Posterior cingulate gyrus (tissue), 11 donors: ENCODE measurements at places on chromosomes 2 and 18.

- DNase-seq: no peak
Measured at GRCh38 chr2:6730649-6731532, 134.8 kb downstream of the CMPK2 start.

GRCh38 chr2:96737831-96738230 is 2.0 kb downstream of the LMAN2L start:
- DNase-seq: no peak

DNA sequence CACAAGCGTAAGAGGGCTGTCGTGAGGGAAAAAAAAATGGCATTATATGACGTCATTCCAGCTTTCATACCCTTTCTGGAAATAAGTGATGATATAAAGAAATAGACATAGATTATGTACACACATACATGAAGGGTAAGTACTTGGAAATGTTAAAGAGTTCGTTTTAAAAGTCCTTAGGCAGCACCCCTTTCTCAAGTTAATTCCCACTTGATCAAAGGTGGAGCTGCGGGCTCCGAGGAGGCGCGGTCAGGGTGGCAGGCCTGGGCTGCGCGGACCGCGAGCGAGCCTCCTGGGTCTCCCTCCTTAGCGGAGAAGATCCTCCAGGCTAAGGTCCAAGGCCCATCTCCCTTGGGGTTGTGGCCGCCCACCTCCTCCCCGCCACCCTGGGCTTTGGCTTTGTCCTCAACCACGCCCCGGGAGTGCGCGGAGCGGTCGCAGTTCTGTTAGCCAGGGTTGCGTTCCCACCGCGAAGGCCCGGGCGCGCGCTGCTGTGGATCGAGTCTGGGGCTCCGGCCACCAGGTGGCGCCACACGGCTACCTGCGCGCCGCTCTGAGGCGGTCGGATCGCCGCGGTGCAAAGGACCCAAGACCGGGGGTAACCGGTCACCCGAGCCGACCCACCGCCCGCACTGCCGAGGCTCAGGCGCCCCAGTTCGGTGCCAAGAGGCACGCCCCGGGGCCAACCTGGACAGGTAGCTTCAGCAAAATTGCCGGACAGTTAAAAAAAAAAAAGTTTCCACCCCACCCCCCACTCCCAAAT is 66.8 kb downstream of the HNRNPLL start:
- peak; percentile 79 for DNase-seq

- DNase-seq: no peak
Measured at GRCh38 chr2:60553495-60554073, at the start of gene BCL11A. BCL11A (minus strand) TSS chr2:60553654; CDS start chr2:60553270, 384 bp downstream.

DNA sequence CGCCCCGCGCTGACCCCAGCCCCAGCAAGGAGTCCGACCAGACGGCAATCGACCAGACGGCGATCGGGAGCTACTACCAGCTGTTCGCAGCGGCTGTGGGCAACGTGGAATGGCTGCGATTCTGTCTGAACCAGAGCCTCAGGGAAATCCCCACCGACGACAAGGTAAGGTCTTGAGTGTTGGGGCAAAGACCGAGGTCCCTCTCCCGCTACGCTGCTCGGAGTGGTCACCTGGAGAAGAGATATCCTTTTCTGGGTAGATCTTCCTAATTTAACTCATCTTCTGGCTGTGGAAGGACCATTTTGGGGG is 704 bp downstream of the ANKRD53 start:
- DNase-seq: no peak

GRCh38 chr2:9779596-9780264 is 63.5 kb upstream of the TAF1B start:
- no peak for DNase-seq

DNA sequence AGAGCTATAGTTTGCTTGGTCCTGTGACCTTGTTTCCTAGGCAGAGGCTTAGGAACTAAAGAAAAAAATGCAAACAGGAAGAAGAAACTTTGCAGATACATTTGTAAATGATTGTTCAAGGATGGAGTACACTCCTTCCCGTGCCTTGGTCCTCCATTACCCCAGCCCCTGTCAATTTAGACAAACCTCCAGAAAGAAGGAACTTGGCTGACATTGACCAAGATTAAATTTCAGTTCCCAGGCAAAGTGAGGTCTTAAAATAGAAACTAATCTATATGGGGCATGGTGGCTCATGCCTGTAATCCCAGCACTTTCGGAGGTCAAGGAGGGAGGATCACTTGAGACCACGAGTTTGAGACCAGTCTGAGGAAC is 179.9 kb upstream of the FN1 start:
- no peak for DNase-seq

DNA sequence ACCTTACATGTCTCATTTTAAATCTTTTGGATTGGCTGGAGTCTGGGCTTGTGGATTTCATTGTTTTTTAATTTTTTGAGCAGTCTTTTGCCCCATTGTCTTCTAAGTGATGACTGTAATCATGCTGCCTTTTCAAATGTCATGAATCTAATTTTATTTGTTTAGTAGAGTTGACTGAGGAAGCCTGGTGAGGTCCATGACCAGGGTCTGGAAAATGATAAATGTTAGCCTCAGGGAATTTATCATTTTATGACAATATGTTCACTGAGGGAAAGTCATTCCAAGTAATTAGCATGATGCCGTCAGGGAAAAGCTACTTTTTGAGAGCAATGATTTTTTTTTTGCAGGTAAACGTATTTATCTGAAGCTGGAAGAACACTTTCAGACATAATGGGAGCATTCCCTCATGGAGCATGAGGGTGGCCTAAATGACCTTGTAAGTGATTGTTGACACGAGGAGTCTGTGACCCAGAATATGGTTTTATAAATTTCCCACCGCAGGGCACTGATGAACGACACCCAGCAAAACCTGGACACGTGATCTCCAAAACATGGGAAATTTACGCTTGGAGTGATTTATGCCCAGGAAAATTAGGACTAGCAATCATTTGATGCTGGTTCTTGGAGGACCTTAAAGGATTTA is 155.3 kb upstream of the NABP1 start:
- no peak for DNase-seq

- no peak for DNase-seq
Measured at GRCh38 chr2:164935118-164936101, 19.9 kb downstream of the SLC38A11 start.

DNA sequence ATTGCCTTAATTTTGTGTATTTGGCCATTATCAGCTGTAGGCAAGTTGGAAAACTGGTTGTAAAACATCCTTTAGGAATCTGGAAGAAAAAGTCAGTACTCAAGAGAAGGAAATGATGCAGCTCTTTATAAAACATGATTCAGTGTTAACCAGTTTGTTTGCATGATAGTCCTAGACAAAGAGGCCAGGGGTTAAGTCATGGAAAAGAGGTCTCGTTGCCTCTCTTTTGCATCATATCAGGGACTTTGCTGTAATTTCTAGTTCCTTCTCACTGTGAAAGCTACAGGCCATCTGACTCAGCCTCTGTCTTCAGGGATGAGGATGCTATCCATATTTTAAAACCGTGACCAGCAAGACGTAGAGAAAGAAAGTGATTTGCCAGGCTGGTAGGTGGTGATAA is 38.0 kb downstream of the NPAS2 start:
- no peak for DNase-seq

GRCh38 chr2:222362336-222362735 is 62.0 kb upstream of the SGPP2 start:
- DNase-seq: no peak

GRCh38 chr2:23900541-23901322 is 26.2 kb downstream of the ATAD2B start:
- no peak for DNase-seq

DNA sequence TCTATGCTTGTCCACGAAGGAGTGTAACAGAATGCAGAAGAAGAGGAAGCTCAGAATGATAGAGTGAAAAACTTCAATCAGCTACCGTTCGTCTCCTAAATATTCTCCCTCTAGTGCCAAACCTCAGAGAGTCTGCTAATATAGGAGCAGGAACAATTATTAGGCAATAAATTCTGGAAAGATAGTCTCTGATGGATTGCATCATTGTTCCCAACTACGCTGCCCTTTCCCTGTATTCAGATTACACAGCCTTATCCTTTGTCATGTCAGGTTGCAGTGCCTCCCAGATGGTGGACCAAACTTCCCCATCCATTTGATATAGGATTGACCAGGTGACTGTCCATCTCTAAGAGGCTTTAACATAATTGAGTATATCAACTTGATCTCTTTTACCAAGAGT is 811.5 kb upstream of the CHAC2 start:
- no peak for DNase-seq

DNA sequence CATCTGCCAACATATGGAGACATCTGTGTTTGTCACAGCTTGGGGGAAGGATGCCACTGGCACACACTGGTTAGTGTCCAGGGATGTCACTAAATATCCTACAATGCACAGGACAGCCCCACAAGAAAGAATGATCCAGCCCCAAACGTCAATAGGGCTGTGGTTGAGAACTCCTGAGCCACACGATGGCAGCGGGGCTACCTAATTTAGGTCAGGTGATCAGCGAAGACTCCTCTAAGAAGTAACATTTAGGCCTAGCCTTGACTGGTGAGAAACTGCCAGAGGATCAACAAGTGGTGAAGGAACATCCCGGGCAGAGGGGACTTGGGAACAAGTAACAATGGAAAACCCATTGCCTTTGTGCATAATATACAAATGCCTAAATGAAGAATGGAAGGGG is 5.0 kb upstream of the TGIF1 start:
- no peak for DNase-seq

- DNase-seq: no peak
Measured at GRCh38 chr2:99088017-99088416, 53.5 kb upstream of the C2orf15 start.

- DNase-seq: no peak
Measured at GRCh38 chr2:177551989-177552421, 159.4 kb downstream of the AGPS start.

- no peak for DNase-seq
Measured at GRCh38 chr2:45191976-45192375, 182.7 kb upstream of the SIX2 start.

DNA sequence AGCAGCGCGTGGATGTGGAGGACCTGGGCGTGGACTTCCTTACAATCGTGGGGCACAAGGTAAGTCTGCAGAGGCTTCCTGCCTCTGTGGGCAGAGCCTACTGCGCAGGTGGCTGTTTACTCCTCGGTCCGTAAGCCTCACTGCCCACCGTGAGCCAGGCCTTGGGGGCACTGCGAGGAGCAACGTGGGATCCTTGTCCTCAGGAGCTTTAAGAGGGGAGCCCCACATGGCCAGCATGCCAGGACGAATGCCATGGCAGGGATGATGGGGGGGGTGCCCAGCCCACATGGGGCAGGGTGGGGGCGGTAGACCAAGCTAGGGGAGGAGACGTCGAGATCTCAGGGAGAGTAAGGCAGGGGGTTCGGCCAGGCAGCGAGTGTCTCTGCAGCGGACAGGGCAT is 18.0 kb upstream of the ESPNL start:
- DNase-seq: no peak

GRCh38 chr2:47041063-47041462 is 114.0 kb downstream of the STPG4 start:
- DNase-seq: no peak

- DNase-seq: no peak
Measured at GRCh38 chr2:4715065-4715464, 977.1 kb upstream of the SOX11 start.

GRCh38 chr2:101114268-101114783 is 36.9 kb downstream of the TBC1D8 start:
- no peak for DNase-seq

GRCh38 chr2:13696601-13697000 is 935.9 kb upstream of the LRATD1 start:
- DNase-seq: no peak

GRCh38 chr2:200863782-200864175 is 679 bp downstream of the CLK1 start:
- no peak for DNase-seq

- no peak for DNase-seq
Measured at GRCh38 chr2:152071518-152071917, 27.3 kb downstream of the CACNB4 start.

GRCh38 chr2:72927619-72928550 is 10.6 kb downstream of the EMX1 start:
- no peak for DNase-seq

GRCh38 chr18:44758861-44759631 is 78.4 kb downstream of the SETBP1 start:
- DNase-seq: no peak

GRCh38 chr2:234764372-234764771 is 187.4 kb upstream of the SH3BP4 start:
- DNase-seq: no peak

DNA sequence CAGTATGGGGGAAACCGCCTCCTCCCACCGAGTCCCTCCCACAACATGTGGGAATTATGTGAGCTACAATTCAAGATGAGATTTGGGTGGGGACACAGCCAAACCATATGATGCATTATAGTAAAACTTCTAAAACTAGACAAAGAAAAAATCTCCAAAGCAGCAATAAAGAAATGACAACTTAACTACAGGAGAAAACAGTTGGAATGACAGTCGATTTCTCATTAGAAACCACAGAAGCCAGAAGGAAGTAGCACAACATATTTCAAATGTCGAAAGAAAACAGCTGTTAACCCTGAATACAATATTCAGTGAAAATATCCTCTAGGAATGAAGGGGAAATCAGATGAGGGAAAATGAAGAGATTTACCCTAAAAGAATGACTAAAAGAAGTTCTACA is 53.5 kb upstream of the TCF4 start:
- DNase-seq: no peak

DNA sequence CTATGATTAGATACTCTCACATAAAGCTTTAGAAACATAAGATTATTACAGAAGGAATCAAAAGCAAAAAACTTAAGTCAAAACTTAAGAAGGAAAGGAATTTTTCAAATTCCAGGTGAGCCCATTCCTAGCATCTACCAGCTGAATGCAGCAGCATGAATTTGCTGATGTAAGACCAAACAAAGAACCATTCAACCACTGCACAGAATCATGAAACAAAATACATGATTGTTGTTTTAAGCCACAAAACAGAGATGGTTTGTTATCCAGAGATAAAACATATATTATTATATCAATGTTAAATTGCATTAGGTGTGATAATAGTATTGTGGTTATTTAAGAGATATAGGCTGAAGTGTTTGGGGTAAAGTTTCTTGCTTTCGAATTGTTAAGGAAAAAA is 29.0 kb downstream of the PIGN start:
- no peak for DNase-seq

- no peak for DNase-seq
Measured at GRCh38 chr2:30366199-30366691, 80.8 kb upstream of the LCLAT1 start.

DNA sequence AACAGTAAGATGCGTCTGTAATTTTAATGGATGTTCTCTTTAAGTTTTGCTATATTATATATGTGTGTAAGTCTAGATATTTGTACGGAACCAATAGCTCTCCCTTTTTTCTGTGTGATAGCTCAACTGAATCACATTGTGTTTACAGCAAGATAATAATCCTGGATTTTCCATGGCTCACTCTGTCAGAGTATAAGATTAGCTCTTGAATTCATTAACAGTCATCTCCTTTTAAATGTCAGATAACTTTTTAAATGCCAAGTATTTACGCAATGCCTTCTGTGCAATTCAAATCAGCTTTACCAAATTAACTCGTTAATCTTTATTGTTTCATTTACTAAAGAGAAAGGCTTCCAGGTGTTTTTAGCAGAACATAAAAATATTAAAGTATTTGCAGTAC is 76.9 kb downstream of the KIAA2012 start:
- DNase-seq: no peak

DNA sequence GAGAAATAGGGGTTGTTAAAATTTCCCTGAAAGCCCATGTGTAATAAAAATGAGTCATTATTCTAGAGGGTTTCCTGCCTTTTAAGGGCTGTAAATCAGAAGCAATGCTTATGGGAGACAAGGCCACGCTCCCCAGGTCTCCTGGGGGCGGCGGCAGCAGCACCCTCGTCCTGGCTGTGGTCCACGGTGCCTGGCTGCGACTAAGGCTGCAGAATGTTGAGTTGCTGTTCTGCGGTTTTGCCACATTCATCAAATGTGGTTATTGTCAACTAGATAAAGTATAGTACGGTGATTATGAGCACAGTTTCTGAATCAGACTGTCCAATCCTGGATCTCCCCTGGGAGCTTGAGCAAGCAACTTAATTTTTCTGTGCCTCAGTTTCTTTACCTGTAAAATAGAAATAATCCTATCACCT is 11.9 kb upstream of the AGFG1 start:
- no peak for DNase-seq
